ENCODE measurements at places on chromosomes 5 and 9. TPM values are rescaled to one million over a fixed set of nuclear protein-coding genes. Genes with fewer than 3 reads are reported as not detected.

TSSK1B gene
- 0.20 TPM for total RNA-seq

- no peak for DNase-seq
Observed at GRCh38 chr5:68970617-68971016, 123.2 kb upstream of the SLC30A5 start.

DNA sequence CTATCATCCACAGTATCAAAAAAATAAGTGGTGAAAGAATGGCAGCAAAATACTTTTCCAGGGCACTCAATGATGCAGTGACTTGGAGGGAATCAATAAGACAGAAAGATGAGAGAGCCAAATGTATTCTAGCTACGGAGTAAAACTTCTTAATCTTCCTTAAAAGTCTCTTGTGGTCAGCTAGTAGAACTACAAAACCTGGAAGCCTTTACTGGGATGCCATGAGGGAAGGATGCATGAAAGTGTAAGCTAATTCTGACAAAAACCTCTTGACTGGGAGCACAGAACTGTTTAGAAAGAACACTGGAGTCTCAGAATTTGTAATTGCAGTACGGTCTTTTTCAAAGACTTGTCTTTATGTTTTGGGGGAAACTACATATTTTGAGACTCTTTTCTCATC, 432.8 kb upstream of the PTPRD start:
- DNase-seq: no peak

- no peak for DNase-seq
Observed at GRCh38 chr9:8821910-8822666, 1022.5 kb upstream of the DMAC1 start.

DNA sequence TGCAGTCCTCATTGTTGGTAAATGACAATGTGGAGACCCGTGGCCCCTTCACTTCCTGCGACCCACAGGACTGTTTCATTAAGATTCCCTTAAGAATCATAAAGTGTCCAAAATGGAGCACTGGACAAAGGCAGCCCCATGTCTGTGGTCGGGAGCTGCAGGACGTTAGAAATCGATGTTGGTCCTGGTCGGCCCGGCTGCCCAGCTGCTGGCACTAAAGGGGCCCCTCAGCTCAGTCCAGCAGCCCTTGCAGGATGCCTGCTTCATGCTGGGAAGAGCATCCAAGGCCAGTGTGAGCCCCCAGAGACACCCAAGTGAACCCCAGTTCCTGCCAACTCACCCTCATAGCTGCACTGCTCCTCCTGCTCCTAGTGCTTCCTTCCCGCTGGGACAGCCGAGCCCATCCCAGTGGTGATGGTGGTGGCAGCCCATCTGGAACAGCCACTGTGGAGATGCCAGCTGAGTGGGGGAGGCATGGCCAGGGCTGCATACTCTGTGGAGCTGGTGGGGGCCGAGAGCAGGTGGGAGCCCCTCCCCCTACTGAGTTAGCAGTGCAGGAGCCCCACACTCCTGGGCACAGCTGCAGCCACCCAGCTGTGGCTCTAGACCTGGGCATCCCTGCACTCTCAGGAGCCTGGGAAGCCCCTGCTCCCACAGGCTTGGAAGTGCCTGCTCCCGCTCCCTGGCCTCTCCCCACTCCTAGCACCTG, 168.0 kb upstream of the IRX2 start:
- no peak for DNase-seq

DNA sequence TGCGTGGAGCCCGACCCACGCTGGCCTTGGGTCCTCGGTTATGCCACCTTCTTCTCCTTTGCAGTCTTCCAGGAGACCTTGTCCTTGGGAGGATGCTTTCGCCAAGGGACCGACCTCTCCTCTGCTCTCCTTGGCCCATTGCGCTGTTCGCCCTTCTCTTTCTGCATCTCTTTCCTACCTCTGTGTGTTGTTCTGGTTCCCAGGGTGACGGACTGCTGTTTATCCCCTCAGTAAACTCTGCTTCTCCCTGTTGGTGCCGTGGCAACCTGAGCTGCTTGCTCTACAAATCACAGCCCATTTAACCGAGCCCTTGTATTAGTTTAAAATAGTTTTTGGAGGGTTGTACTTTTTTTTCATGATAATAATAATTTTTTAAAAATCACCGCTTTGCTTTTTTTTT, 97.9 kb downstream of the DAPK1 start:
- DNase-seq: no peak

DNA sequence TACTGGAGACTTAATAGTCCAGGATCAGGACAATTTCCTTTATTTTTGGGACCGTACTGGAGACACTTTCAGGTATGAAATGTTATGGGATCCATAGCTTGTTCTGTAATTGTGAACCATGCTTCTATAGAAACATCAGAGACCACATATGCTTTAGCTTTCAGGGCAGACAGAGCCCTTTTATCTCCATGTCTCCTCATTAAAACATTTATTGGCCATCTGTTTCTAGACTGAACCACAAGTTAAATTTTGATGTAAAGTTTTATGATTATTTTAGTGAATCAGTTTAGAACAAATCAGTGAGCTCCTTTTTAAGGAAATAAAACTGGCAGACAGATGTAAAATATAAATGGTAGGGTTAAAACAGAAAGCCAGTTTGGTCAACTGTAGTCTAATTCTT, 62.0 kb downstream of the SLC27A6 start:
- DNase-seq: no peak

GRCh38 chr9:134738869-134739659, 97.5 kb downstream of the COL5A1 start:
- peak; percentile 64 for DNase-seq

DNA sequence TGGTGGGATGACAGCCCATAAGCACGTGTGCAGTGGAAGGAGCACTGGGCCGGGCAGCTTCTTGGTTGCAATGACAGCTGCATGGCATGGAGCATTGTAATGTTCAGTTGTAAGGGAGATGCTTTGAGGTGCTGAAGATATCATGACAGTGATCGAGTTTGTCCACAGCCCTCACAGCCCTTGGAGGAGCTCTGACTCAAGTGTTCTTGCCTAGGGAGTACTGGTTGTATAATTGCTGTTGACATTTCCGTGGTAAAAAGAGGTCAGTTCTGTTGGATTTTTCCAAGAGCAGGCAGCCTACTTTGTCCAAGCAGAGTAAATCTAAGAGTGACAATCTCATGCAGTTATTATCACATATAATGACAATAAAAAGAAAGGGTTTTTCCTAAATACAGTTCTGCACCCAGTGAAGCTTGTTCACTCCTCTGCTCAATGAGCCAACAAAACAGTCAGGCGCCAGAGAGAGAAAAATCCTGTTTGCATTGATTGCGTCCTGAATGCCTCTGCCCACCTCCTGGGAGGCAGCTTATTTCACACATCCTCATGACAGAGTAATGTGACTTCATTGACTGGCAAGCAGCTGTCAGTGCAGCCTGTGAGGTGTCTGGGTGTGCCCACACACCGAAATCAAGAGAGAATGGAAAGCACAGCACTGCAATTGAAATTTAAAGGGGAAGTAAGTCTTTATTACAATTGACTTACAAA, 248.0 kb downstream of the NTRK2 start:
- no peak for DNase-seq

- DNase-seq: no peak
Observed at GRCh38 chr5:15069407-15069905, 197.9 kb upstream of the ANKH start.

FNBP1 gene
- 66.4 TPM for total RNA-seq

DNA sequence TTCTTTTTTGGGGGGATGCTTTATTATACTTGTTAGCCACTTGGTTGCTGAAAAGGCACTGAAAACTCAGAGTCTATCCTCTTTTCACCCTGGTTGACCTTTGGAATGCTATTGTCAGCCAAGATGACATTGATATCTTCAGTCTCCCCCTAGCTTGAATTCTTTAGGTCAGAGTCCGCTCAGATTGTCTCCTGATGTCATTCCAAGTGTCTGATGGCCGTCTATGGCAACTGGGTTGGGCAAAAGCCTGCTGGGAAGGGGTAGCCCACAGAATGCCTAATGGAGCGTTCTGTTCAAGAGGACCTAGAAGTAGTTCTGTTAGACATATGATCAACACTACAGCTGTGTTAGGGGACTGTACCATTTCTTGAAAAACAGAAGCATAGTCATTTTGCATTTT, 9.7 kb upstream of the MEF2C start:
- DNase-seq: no peak

- DNase-seq: no peak
Observed at GRCh38 chr9:36092509-36093215, 43.9 kb upstream of the GLIPR2 start.

HTR4 gene
- total RNA-seq: 3.8 TPM

GRCh38 chr5:156147944-156148285, 179.0 kb upstream of the SGCD start:
- DNase-seq: no peak

DNA sequence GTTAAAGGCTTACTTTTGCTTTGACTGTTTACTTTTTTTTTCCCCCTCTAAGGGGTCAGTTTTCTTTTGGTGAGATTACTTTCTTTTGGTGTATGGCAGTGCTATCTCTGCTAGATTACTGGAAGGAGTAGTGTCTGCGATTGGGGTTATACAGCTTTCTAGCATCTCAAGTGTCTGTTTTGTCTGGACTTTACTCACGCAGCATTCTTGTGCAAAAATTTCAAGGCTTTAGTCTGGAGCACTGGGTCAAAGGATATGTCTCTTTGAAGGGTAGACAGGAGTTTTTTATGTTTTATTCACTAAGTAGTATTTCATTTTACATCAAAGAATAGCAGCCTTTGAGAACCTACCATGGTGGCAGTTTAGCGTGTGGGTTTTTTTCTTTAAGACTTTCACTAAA, 52.6 kb downstream of the NDUFS4 start:
- no peak for DNase-seq

Measured in mucosa of gallbladder (tissue), 1 donor.